ENCODE measurements at places on chromosomes 5 and 9.

- DNase-seq, result peak; percentile 80
Measured at GRCh38 chr5:139470821-139471300, at the start of gene SMIM33. SMIM33 (plus strand) TSS chr5:139471004; CDS start chr5:139471122, 118 bp downstream.

DNA sequence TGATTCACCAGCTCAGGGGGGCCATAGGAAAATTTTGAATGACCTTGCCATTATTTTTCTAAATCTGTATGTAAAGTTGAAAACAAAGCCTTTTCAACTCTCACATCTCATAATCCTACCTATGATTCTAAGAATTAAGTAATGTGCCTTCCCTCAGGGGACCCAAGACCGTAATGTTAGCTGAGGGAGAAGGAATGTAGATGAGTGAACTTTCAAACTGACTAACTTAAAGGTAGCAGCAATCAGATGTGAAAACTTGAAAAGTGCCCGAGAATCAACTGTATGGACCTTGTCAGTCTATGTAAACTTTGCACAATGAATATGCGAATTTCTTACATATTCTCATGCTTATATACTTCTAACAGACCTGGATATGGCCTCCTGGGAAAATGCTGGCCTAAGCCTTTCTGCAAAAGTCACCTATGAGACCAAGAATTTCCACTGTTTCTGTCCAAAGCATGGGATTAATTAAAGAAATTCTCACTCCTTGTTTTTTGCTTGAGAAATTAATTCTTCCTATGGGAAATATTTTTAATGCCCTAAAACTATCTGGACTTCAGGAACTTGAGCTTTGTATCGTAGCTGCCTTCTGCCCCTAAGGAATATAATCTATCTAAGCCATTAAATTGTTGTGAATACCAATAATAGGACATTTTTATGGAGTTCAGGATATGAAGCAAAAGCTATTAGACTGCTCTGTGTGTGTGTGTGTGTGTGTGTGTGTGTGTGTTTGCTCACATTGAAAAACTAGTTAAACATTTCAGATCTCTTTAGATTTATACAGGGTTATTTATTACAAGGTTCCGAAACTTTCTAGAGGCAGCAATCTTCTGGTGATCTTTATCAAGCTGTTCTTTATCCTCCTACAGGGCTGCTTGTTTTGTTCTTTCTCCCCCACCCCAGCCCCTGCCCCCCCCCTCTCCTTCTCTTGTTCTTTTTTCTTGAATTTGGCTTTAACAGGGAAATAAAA is 169.1 kb upstream of the CLINT1 start:
- DNase-seq, result no peak

GRCh38 chr5:50724-51499 is 41.1 kb upstream of the PLEKHG4B start:
- DNase-seq, result no peak

DNA sequence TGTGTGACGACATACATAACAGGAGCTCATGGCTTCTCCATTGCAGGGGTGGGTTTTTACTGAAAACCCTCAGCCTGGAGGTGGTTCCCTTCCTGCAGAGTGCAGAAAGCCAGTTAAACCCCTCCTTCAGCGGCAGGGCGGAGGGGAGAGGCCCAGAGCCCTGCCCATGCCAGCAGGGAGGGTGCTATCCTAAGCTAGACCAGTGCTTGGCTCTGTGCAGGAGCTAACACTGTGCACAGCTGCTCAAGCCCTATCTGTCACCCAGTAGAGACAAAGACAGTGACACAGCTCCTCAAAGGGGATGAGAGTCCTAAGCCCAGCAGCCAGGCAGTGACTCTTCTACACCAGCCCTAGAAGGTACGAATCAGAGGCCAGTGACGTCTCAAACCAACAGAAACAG is 70.0 kb upstream of the ZSWIM6 start:
- DNase-seq, result no peak

- peak; percentile 76 for DNase-seq
Measured at GRCh38 chr9:79572032-79572607, 355 bp downstream of the TLE4 start.

GRCh38 chr9:133967024-133967741 is 24.9 kb downstream of the VAV2 start:
- DNase-seq, result no peak

- DNase-seq, result no peak
Measured at GRCh38 chr5:82772281-82772680, 304.9 kb downstream of the TMEM167A start.

DNA sequence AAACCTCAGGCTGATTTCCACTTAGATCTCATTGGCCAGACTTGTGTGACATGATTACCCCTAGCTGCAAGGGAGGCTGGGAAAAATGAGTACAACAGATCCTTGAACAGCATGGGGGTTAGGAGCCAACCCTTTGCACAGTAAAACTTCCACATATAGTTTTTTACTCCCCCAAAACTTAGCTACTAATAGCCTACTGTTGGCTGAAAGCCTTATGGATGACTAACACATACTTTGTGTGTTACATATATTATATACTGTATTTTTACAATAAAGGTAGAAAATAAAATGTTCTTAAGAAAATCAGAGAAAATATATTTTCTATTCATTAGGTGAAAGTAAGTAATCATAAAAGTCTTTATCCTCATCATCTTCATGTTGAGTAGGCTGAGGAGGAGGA is 217.4 kb downstream of the NMUR2 start:
- DNase-seq, result no peak

DNA sequence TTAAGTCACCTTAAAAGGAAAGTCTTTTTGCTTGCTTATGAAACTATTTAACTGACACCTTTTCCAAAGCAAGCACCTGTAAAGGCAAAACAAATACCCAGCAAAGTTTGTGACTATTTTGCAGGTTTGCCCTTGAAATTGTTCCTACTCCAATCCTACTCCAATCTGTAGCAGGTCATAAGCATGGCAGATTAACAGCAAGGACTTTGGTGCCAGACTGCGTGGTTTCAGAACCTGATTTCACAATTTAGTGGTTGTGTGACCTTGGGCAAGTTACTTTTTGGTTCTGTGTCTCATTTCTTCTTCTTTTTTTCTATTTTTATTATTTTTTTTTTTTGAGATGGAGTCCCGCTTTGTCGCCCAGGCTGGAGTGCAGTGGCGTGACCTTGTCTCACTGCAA is 282.1 kb downstream of the RFX3 start:
- no peak for DNase-seq

DNA sequence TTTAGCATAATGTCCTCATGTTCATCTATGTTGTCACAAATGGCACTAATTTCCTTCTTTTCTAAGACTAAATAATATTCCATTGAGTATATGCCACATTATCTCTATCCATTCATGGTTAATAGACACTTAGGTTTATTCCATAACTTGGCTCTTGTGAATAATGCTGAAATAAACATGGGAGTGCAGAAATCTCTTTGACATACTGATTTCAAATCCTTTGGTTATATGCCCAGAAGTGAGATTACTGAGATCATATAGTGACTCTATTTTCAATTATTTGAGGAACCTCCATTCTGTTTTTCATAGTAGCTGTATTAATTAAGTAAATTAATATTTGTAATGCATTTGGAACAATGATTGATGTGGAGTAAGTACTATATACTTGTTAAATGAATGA is 13.0 kb downstream of the SMIM3 start:
- no peak for DNase-seq

- peak; percentile 13 for DNase-seq
Measured at GRCh38 chr5:135843571-135844337, 9.3 kb downstream of the SLC25A48 start.

DNA sequence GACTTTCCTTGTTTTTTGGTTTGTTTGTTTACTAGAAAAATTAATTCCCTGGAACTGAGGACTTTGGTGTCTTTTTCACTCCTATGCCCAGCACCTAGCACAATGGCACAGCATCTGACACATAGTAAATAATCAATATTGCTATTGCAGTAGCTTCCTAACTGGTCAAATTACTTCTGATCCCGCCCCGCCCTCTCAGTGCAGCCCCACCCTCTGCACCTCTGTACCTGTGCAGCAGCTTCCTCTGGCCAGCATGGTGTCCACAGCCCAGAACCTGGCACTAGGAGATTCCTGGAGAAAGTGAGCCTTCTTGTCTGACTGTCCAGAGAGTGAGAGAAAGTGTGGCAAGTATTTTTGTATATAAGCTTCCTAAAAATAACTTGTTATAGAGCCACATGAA is 343.2 kb downstream of the ZNF608 start:
- DNase-seq, result no peak

DNA sequence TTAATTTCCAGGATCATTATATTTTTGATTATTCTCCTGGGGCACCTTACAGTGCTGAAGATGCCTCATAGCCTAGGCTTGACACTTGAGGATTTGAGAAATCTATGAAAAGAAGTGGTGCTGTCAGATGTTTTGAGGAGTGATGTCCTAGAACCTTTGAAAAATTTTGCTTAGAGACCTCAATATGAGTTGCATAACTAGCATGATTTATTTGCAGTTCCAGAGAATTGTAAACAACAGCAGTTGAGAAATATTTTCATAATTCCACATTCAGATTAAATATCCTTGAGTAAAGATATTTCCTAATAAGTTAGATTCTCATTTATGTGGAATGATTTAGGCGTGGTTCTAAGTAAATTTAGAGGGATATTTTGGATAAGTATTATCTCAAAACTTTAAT is 225.8 kb downstream of the ADAMTSL1 start:
- no peak for DNase-seq

GRCh38 chr5:65952259-65952658 is 25.9 kb downstream of the ERBIN start:
- no peak for DNase-seq

DNA sequence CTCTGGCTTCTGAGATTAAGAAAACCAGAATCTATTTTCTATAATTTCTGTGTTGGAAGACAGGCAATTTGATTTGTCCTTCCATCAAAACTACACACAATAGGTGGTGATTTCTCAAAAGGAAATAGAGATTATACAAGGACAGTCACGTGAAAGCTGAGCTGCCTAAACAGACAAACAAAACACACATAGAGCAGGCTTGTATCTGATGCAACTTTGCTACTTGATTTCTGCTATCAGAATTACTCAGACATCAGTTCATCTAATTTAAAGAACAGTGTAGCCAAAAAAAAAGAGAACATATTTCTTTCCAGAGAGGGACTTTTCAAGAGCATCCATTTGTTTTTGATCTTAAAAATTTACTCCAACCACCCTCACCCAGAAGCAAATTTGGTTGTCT is 2128.3 kb upstream of the C9orf72 start:
- DNase-seq, result no peak

GRCh38 chr5:52661903-52662595 is 125.7 kb upstream of the ITGA1 start:
- DNase-seq, result no peak

DNA sequence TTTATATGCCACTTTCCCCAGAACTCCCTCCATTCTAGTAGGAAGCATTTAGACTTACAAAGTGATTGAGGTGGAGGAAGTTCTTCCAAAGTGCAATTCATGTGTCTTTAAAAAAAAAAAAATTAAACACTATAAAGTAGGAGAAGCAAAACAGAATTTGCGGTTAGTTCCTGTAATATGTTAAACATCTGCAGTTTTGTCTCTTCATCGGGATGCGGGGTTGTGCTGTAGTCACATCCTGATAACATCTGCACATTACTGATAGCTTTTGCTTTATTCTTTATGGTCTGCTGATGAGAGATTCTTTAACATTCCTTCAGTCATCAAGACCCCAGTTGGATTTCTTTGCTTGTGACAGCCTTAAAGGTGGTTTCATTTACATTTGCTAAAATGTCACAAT is 694.3 kb downstream of the NR2F1-AS1 start:
- no peak for DNase-seq

DNA sequence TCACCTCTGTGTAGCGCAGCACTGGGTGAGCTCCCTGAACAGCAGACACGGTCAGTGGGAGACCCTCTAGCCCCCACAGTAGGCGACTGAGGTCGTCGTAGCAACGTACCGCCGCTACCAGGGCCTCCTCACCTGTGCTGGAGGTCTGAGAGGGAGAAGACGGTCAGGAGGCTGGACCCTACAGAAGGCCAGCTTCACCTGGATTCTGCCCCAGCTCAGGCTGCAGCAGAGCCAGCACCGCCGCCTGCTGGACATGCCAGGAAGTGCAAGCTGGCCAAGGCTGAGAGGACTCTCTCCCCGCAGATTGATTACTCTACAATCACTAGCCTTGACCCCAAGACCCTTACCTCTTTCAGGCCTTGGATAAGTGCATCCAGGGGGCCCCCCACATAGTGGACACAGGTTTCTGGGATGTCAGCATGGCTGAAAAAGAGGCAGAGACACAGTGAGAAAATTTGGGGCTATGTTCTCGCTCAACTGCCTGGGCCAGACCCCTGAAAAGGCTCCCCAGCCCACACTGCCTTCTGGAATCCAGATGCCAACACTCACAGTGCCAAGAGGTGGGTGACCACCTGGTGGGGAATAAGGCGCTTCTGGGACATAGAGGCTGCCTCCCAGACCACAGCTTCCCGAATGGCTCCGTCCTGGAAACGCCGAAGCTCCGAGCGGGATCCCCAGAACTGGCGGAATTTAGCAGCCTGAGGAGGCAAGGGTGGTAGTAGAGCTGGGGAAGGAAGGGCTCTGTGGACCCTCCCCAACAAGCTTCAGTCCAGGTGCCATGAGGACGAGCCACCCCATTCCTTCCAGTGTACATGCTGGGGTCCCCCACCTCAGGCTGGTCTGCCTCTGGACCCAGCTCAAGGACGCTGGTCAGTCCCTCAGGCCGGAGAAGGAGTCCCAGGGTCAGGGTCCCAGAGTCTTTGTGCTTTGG is 6.9 kb downstream of the NOL6 start:
- peak; percentile 89 for DNase-seq

- no peak for DNase-seq
Measured at GRCh38 chr9:136648751-136649150, 14.0 kb upstream of the EGFL7 start.

DNA sequence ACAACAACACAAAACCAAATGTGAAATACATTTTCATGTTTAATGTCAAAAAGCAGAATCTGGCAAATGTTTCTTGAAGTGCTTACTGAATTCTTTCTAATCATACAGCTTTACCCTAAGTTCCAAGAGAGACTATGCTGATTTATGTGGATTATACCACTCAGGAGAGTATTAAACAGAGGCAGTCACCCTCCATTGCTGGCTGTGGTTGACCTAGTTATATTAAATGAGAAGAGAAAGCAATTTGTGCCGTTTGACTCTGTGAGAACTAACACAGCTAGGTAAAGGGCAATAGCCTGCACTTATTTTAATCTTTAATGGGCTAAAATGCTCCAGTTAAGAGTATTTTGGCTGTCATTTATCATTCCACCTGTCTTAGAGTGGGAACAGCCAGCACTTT is 62.6 kb downstream of the ELL2 start:
- DNase-seq, result no peak

- DNase-seq, result no peak
Measured at GRCh38 chr5:66144834-66145390, 812 bp downstream of the SREK1 start.

DNA sequence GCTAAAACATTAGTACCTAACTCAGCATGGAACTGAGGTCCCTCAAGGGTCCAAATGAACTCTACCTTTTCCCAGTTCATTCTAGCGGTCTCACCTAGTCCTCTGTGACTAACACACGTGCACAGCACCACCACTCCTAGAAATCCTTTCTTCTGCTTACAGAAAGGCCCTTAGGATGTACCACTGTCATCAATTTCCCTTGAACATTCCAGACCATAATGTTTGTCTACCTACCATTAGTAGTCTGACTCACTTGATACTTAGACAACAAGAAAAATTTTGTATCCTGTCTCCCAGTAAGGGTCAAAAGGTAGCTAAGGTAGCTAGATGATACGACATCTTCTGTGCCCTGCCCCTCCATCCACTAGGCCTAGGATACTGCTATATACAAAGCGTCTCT is 166.6 kb downstream of the TSSK1B start:
- DNase-seq, result no peak

GRCh38 chr5:76223696-76224095 is 140.5 kb downstream of the SV2C start:
- DNase-seq, result no peak

- no peak for DNase-seq
Measured at GRCh38 chr5:142692321-142692894, 6.5 kb upstream of the FGF1 start.
